ENCODE measurements at places on chromosomes 4 and X.

- DNase-seq: no peak
Measured at GRCh38 chr4:138114434-138114833, 127.7 kb downstream of the SLC7A11 start.

DNA sequence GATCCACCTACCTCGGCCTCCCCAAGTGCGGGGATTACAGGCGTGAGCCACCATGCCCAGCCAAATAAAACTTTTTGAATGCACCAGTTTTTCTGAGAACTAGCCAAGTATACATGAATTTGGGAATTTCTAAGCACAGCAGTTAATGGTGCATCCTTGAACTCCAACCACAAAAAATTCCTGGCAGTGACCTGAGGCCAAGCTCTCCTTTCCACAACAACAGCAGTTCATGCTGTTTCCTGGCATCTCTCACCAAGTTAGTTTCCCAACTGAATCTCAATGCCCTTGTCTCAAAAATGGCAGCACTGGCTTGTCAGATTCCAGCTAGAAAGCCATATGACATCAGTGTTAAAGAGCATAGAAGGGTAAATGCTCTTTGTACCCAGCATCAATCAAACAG is 15.9 kb upstream of the XKRX start:
- DNase-seq: no peak

- DNase-seq: no peak
Measured at GRCh38 chr4:14169460-14169859, 541.9 kb upstream of the BOD1L1 start.

GRCh38 chr4:7828011-7828720 is 111.5 kb downstream of the AFAP1 start:
- DNase-seq: peak; percentile 27

- DNase-seq: no peak
Measured at GRCh38 chr4:56959100-56959499, 18.3 kb downstream of the NOA1 start.

DNA sequence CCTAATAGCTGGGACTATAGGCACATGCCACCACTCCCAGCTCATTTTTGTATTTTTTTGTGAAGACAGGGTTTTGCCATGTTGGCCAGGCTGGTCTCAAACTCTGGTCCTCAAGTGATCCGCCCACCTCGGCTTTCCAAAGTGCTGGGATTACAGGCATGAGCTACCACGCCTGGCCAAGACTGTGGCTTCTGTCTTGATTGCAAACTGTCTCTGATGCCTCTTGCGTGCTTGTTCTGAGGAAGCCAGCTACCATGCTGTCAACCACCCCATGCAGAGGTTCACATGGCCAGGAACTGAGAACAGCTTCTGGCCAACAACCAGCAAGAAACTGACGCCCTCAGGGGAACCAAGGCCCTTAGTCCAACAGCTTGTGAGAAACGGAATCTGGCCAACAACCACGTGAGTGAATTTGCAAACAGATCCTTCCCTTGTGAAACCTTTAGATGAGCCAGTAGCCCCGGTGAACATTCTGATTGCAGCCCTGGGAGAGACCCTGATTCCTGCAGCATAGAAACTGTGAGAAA is 71.2 kb downstream of the SUPT20HL2 start:
- DNase-seq: no peak

DNA sequence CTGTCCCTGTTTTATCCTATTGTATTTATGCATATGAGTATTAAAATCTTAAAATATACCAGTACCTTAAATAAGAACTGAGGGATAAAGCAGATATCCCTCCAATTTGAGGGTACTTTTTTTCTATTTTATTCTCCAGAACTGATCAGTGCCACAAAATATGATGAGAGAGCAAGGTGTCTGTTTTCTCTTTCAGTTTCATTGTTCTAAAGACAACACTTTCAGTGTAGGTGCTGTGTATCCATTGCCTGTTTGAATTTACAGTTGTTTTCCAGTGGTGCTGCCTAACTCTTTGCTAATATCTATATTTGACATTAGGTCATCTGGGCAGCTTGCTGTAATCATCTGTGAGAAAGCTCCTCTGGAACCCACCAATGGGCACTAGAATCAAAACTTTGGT is 394.7 kb downstream of the IL1RAPL1 start:
- DNase-seq: no peak

GRCh38 chr4:141569141-141569540 is 67.2 kb upstream of the IL15 start:
- no peak for DNase-seq

GRCh38 chr4:2419814-2420213 is 1.1 kb downstream of the CFAP99 start:
- DNase-seq: no peak

DNA sequence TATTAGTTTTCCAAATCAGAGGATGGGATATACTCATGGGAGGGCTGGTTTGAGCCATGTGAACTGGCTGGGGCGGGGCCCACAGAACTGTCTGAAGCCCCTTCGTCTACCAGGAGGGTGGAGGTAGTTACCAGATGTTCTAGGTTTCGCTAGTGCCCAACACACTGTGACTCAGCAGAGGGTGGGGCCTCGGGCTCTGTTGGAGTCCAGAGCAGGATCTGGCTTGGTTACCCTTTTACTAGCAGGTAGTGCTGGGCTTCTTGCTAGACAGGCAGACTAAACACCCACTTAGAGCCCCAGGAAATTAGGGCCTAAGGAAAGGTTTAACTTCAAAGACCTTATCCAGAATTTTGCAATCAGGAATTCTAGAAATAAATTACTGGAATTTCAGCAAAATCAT is 56.2 kb upstream of the CHRDL1 start:
- no peak for DNase-seq

GRCh38 chr4:3271131-3271530 is 21.7 kb upstream of the RGS12 start:
- DNase-seq: no peak

- no peak for DNase-seq
Measured at GRCh38 chrX:154829926-154830442, 4.5 kb downstream of the SMIM9 start.

GRCh38 chrX:38351346-38351745 is 1.1 kb upstream of the OTC start:
- DNase-seq: no peak

- no peak for DNase-seq
Measured at GRCh38 chrX:6667048-6667768, 132.3 kb upstream of the VCX3A start.

DNA sequence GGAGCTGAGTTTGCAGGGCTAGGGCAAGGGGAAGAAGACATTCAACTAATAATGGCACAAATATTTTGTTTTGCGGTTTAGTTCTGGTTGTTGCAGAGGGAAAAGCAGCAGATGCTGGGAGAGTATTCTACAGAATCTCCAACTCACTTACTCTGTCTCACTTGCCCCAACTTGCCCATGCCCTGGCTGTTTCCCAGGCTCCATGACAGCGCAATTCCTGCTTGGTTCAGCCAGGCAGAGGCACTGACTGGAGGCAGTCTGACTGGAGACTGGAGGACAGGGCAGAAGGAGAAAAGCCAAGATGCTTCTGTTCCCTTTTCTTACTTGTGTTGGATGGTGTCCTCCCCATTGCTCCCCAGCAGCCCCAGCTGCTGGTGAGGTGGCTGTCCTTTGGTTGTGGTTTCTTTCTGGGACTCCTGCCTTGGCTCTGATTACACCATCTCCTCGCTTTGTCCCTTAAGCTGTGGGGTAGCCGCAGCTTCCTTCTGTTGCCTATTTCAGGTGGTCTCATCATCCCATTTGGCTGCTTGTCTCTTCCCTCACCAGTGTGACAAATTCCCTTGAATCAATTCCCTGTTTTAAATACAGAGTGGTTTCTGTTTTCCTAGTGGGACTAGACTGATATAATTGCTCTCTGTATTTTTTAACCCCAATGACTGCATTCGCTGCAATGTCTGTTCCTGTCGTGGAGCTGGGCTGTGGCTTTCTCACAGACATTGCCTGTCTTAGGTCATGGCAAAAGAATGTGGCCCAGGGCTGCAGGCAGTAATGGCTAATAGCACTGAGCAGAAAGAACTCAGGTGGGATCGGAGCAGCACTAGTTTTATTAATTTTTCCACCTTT is 24.2 kb upstream of the RASL11B start:
- no peak for DNase-seq

GRCh38 chr4:13329963-13330362 is 154.2 kb downstream of the RAB28 start:
- no peak for DNase-seq

DNA sequence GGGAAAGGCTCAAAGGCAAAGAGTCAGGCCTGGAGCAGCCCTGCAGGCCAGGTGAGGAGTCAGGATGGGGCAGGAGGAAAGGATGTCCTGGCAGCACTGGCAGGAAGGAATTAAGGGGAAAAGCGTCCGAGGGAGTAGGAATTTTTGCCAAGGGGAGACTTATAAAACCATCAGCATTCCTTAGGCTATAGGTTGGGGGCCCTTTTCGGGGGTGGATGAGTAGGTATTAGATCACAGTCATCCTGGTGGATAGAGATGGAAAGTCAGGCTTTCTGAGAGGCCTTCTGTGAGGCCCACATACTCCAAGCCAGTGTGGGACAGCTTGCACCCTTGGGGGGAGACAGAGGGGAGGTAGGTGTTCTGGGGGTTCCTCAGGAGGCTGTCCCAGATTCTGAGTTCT is 12.3 kb downstream of the STARD8 start:
- DNase-seq: no peak

DNA sequence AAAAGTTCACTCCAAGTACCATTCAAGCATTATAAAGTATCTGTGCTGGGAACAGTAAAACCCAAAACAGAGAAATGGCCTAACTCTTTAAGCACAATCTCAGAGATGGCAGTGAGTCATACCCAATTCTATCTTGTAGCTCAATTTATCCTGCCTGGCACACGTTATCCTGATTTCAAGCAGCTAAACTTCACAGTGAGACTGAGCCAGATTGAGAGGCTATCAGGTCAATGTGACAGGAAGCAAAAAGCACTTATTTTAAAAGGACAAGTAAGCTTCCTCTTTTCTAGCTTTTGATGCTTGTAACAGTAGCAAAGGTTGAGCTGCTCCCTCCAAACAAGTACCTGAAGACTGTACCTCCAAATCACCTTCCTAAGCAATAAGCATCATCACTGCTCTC is 324.9 kb downstream of the NAF1 start:
- no peak for DNase-seq

- no peak for DNase-seq
Measured at GRCh38 chrX:810186-810585, 179.6 kb downstream of the SHOX start.

GRCh38 chr4:84799318-84799717 is 167.2 kb downstream of the WDFY3 start:
- no peak for DNase-seq

DNA sequence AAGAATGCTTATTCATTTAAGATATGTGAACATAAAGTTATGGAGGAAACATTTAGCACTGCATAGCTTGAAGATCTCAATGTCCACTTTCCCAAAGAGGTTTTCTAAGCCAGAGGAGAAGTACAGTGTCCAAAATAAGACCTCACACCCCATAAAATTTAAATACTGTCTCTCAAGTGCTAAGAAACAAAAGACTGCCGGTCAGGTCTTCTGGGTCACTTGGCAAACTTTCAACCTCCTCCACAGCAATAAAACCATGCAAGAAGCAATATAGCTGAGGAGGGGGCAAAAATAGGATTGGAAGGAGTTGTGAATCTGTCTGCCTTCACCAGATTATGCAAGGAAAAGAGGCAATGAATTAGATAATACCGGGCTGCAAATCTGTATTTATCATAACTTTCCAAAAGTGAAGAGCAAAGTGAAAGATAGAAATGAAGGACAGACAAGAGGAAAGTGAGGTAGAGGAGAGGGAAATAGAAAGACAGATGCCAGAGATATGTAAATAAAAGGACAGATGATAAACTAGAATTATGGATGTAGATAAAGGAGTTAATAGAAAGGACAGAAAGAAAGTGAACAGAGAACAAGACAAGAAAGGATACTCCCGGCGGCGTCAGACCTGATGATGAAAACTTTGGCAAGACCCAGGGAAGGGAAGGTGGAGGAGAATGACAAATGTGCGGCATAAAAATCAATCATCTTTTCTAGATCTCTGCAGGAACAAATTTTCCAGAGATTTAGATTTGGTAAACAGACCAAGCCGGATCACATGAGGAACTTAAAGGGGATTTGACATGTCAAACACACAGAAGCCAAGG is 152.7 kb upstream of the FAM241A start:
- no peak for DNase-seq

Data from stimulated activated CD4-positive, alpha-beta T cell treated with anti-CD3 and anti-CD28 coated beads, Interleukin-15, amount 100 ng/mL, for 1 hour (primary cell).